ENCODE measurements at places on chromosomes 3 and 15. TPM values are rescaled to one million over a fixed set of nuclear protein-coding genes. Genes with fewer than 3 reads are reported as not detected.

CCDC39 gene
- total RNA-seq: not detected

UBE2E1 gene
- 108 TPM for total RNA-seq

KCNMB2 gene
- total RNA-seq: not detected

MBD4 gene
- 16.6 TPM for total RNA-seq

TLR9 gene
- not detected for total RNA-seq

GRAMD1C gene
- total RNA-seq: 0.41 TPM
